Kidney epithelial cell (primary cell): ENCODE measurements at places on chromosomes 2 and 18. TPM values are rescaled to one million over a fixed set of nuclear protein-coding genes. Genes with fewer than 3 reads are reported as not detected.

- DNase-seq, result no peak
Measured at GRCh38 chr18:25518716-25519053, 166.7 kb upstream of the ZNF521 start.

DNA sequence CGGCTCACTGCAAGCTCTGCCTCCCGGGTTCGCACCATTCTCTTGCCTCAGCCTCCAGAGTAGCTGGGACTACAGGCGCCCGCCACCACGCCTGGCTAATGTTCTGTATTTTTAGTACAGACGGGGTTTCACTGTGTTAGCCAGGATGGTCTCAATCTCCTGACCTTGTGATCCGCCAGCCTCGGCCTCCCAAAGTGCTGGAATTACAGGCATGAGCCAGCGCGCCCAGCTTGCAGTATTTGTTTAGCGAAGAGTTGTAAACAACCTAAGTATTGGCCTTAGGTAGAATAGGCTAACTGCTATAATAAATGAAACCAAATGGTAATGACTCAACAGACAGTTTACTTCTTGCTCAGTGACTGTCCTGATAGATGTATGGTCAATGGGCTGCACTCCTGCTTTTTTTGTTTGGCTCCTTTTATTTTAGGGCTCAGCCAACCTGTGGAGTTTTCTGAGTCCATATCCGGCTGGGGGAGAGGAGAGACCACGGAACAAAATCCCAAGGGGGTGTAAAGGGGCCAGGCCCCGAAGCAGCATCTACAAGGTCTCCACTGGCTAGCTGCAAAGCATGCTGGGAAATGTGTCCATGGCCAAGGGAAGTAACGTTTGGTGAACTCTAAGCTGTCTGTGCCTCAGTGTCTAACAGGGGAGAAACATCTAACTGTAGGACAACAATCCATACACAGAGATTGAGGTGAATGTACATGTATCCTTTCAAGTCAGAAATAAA, 841.0 kb upstream of the ID2 start:
- DNase-seq, result no peak

GRCh38 chr18:59303656-59304195, 14.7 kb downstream of the CPLX4 start:
- no peak for DNase-seq

GRCh38 chr2:160931531-160931930, 228.7 kb upstream of the TANK start:
- DNase-seq, result no peak

GRCh38 chr2:182650704-182651103, 65.4 kb upstream of the DNAJC10 start:
- no peak for DNase-seq

- DNase-seq, result no peak
Measured at GRCh38 chr2:238627899-238628298, 201.2 kb downstream of the ASB1 start.

- DNase-seq, result no peak
Measured at GRCh38 chr2:46066116-46066515, 231.1 kb upstream of the EPAS1 start.

DNA sequence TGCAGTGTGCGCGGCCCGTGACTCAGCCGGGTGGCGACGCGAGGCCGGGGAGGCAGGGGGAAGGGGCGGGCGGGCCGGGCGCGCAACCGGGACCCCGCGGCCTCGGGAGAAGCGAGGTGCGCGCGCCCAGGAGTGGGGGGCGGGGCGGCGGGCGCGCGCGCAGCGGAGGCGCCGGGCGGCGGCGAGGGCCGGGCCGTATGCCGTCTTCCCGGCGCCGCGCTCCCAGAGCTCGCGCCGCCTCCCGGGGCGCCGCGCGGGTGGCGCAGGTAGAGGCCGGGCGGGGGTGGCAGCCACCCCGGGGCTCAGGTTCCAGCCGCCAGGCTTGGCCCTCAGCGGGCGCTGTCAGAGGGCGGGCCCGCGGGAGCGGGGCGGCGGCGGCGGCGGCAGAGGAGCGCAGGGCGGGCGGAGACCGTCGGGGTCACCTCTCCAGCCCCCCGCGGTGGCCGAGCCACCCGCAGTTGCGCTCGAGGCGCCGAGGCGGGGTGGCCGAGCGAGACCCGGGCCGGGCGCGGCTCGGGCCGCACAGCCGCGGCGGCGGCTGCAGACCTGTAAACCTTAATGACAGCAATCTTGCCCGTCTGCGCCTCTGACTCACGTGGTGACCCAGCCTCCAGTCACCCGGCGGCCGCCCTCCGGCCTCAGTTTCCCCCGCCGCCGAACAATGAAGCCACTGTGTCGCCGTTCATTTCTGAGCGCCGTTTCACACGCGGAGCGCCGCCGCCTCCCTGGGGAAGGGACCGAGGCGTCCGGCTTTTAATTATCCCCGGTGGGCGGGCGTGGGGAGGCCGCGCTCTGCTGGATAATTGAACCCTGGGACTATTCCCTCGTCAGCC, 25.3 kb upstream of the SMAD7 start:
- DNase-seq, result no peak

GRCh38 chr2:236753606-236754270, 184.1 kb downstream of the ACKR3 start:
- no peak for DNase-seq

DNA sequence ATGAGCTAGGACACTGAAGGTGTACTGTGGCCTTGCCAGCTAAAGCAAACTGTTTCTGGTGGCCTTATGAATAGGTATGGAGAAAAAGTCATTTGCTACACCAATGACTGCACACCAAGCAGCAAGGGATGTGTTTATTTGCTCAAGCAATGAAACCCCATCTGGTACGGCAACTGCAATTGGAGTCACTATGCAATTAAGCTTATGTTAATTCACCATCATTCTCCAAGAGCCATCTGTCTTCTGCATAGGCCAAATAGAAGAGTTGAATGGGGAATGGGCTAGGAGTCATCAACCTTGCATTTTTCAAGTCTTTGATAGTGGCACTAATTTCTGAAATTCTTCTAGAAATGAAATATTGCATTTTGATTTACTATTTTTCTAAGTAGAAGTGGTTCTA, 372.0 kb downstream of the KCNJ3 start:
- no peak for DNase-seq

DNA sequence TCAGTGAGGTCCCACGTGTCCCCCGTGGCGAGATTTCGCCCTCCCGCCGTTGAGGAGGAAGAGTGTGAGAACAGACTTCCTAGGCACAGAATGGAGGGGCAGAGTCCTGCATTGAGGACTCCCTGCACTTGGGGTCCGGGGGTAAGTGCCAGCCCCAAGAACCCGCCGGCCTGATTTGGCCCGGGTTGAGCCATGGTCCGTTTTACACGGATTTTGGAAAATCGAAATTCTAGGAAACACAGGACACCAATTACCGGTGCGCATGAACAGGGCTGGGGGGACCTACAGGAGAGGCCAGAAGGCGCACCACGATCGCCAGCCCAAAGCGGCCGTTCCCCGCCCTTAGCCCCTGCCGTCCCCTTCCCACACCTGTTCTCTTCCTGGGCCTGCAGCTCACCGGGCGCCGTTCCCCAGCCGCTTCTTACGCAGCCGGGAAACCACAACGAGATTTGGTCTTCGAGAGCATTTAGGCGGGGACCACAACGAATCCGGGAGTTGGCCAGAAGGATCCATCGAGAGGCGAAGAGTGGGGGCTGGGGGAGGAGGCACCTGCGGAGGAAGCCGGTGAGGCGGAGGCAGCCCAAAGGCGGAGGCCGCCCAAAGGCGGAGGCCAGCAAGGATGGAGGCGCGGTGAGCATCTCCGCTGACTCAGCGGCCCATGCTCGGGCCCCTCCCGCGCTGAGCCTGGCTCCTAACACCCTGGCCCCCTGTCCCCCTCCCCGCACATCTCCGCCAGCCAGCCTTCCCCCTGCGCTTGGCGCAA, 464 bp upstream of the TLX2 start:
- DNase-seq, result no peak

DNA sequence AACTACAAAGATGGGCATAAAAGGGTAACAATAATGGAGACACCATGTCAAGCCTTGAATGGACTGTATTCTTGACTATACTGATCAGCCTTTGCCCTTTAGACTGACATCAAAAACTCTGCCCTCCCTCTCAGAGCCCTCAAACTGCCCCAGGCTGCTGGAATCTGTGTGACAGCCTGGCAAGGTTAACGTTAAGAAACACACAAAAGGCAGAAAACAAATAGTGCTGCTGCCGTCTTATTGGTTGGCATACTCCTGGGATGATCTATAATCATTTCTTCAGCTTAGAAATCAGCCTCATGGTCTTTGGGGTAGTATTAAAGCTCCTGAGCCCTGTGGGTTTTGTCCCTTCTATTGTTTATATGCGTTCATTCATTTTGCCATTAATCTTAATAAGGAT, 338.0 kb downstream of the DCC start:
- no peak for DNase-seq

DNA sequence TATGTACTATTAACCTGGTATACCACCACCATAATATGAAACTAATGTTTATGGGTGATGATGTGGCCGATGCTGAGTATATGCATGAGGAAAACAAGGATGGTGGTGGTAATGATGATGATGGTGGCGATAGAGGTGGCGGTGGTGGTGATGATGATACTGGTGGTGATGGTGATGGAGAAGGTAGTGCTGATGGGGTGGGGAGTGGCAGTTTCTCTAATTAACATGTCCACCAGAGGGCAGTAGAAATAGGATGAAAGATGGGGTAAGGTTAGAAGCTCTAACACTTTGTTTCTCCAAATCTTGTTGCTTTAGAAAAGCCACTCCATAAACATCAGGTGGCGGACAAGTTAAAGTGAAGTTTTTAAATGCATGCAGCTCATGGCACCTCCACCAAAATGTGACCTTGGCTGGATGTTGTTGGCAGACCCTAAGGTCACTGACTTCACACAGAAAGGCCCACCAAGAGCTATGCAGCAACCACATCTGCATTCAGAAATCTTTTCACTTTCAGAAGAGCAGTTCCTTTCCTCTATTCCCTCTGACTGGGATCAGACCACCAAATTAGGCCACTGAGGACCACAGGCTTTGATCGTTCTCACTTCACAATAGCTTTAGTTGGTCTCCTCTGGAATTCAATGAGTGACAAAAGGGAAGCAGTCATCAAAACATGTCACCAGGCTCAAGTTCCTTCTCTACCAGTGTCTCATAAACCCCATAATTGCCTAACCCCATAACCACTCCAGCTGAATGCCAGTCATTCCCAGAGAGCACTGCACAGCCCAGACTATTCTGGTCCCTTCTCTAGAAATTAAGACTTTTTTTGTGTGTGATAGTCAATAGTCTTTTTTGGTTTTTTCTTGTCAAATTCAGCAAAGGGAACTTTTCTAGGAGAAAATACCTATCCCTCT, 7.5 kb upstream of the BCL11A start:
- DNase-seq, result no peak

The PDE1A gene
- 0.08 and 0.41 TPM in 2 replicates for total RNA-seq

The LAMA1 gene
- total RNA-seq, result 29.5 and 36.6 TPM in 2 replicates
